NCI-H187 (cell line): ENCODE measurements at places on chromosomes 16 and 17.

GRCh38 chr16:12539185-12539929 is 264.3 kb downstream of the CPPED1 start:
- DNase-seq: no peak

GRCh38 chr16:381012-381788 is 578 bp downstream of the PGAP6 start:
- no peak for DNase-seq

GRCh38 chr17:39927929-39928857 is 661 bp downstream of the LRRC3C start:
- DNase-seq: no peak

- no peak for DNase-seq
Observed at GRCh38 chr17:77217566-77217965, 76.8 kb downstream of the SEC14L1 start.

GRCh38 chr16:27967169-27967568 is 96.3 kb downstream of the GSG1L start:
- DNase-seq: no peak
